ENCODE measurements at places on chromosomes 7 and 10. TPM values are rescaled to one million over a fixed set of nuclear protein-coding genes. Genes with fewer than 3 reads are reported as not detected.

DNA sequence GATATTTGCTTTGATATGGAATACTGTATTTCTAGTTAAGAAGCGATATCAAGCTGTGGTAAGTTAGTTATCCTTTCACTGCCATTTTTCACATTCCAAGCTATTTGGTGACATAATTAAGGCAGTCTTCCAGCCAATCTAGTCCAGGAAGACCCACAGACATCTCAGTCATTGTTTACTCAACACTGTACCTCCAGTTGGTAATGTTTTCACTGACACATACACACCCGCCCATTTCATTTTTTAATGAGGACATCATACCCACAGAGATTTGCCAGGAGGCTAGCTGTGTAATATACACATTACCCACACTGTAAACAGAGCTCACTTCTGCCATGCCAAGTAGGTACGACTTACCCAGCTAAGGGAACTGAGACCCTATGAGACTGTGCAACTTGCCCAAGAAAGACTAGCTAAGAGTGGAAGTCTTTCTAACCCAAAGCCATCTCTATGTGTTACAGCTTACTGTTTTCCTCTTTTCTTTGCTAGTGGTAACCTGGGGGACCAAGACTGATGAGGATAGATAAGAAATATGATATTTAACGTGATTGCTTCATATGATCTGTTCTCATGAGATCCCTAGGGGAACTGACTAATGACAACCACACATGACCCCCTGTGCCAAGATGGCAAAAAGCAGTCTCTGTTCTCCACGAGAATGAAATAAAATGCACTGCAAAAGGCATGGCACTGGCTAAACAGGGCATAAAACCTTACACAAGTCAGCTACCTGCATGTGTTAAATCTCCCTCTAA, 179.0 kb downstream of the DGKI start:
- DNase-seq, result peak; percentile 70

GRCh38 chr10:9294865-9295264, 1240.4 kb downstream of the GATA3 start:
- DNase-seq, result no peak

DNA sequence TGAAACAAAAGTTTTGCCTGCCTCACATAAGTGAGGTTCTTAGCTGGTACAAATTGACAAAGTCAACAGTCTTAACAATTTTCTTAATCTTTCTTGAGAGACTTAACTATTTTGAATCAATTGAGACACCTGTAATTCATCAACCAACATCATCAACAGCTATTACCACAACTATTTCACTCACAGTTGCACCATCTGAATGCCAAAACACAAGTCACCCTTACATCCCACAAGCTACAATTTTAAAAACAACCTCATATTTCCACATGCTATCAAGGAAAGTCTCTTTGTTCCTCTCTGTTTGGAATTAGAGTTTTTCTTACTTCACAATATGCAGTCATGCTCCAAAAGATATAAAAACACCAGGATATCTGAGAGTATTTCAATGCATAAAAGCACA, 4.9 kb downstream of the SMURF1 start:
- no peak for DNase-seq

- no peak for DNase-seq
Observed at GRCh38 chr7:5543361-5543760, 119.7 kb upstream of the TNRC18 start.

- DNase-seq, result no peak
Observed at GRCh38 chr10:110618230-110618610, 25.9 kb upstream of the RBM20 start.

DNA sequence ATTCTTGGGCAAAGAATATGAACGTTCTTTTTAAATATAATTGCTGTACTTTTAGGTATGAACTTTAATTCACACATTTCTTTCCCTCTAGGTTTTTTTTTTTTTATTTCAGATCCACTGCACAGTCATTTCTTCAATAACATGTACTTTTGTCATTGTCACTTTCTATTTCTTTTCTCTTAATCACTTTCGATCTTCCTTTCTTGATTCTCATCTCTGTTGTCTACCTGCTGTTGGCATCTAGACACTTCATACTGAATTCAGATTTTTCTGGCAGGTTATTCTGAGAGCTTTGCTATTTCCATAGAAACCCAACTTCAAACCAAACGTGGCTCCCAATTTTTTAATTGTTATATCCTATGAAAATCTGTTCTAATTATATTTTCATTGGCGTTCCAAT, 211.7 kb upstream of the KLF6 start:
- DNase-seq, result no peak

Gene ACSM6
- not detected for polyA plus RNA-seq

Gene HOXA7
- 5.3 TPM for polyA plus RNA-seq

GRCh38 chr10:29663718-29664117, 28.9 kb upstream of the SVIL start:
- no peak for DNase-seq

DNA sequence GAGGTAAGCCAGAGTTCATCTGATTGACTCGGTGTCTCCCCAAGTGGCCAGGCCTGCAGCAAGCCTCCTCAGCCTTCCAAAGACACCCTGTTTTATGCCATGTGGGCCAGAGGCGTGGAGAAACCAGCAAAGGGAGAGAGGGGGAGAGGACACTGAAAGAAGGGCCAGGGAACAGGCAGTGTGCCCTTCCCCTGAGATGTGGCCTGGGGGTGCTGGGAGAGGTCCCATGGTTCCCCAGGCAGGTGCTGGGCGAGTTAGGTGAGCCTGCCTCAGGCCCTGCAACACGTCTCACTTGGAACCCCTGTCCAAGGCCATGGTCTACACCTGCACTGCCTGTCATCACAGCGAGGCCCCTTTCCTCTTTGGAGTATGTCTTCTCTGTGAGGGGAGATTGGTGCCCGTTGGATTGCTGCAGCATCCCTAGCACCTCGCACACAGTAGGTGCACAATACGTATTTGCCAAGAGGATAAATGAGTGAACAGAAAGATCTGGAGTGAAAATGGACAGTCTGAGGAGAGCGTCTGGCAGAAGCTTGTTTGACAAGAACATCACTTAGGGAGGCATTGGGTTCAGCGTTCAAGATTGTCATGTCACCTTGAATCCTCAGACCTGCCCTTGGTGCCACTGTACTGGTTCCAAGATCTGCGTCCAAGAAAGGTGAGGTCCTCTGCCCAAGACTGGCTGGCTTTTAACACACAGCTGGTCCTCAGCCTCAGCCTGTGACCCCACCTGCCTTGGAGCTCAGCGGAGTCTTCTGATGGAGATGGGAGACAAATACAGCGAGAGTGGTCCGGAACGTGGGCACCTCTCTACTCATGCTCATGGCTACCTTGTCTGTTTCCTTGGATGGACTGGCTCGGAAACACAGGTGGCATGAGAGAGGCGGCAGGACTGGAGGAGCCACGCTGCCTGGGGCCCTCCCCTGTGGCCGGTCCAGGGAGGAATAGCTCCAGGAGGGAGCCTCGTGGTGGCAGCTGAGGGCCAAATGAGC, 39.8 kb upstream of the NUB1 start:
- no peak for DNase-seq

Gene CYP26C1
- polyA plus RNA-seq, result not detected
